Brain (organoid and tissue), 16 donors: ENCODE measurements at places on chromosomes 2 and 18. TPM values are rescaled to one million over a fixed set of nuclear protein-coding genes. Genes with fewer than 3 reads are reported as not detected.

- DNase-seq = no peak
These were observed 414.8 kb upstream of the RAB12 start for GRCh38 chr18:8194431-8194830.

The SP5 gene
- 3.9 TPM for polyA plus RNA-seq

DNA sequence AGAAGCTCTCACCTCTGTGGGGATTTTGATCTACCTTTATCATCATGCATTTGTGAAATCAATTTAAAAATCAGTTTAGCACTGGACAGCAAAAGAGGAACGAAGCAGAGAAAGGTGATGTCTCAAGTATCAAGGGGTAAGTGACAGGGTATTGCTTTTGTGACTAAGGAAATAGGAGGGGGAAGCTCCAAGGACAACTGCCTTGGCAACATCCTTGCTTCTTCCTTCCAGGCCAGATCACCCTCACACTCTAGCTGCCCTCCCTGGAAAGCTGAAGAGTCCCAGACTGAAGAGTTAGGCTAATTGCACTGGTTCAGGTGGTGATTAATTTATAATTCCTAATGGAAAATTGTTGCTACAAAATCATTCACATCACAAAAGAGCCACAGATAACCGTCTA, 859.1 kb upstream of the ACVR2A start:
- no peak for DNase-seq

DNA sequence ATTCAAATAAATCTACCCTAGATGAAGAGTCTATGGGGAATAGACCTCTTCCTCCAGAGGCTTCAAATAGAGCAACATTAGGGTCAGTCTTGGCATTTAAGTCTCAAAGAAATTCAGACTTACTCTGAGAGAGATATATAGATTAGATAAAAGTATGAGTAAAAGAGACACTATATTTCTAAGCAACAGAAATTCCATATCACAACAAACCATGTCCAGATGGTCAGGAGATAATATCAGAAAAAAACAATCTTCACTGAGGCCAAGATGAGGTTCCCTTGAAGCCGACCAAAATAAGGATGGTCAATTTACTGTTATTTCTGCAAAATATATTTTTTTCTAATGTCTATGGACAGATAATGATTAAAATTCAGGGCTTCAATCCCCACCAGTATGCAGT, 89.1 kb upstream of the NOSTRIN start:
- no peak for DNase-seq

The DOK1 gene
- polyA plus RNA-seq = 9.7 TPM

GRCh38 chr2:133324150-133324561, 244.1 kb downstream of the NCKAP5 start:
- DNase-seq = no peak

DNA sequence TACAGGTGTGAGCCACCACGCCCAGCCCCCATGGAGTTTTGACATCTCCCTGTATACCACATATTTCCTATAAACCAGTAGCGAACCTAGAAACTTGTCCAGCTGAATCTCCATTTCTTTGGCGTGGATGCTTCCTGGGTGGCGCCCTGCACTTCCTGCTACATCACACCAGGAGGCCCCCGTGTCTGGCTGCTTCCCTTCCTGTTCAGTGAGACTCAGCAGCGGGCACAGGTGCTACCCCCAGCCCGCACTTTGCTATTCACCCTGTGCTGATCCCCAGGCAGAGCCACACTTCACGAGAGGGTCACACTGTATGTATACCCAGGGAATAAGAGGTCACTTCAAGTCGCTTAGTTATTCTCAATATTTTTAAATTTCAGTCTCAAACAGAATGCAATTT, 35.0 kb downstream of the CYP27C1 start:
- DNase-seq = no peak

- no peak for DNase-seq
These were observed 43.0 kb downstream of the OSGEPL1 start for GRCh38 chr2:189719571-189719970.

The GDF7 gene
- 0.10 TPM for polyA plus RNA-seq

The EML6 gene
- polyA plus RNA-seq = 0.58 TPM

DNA sequence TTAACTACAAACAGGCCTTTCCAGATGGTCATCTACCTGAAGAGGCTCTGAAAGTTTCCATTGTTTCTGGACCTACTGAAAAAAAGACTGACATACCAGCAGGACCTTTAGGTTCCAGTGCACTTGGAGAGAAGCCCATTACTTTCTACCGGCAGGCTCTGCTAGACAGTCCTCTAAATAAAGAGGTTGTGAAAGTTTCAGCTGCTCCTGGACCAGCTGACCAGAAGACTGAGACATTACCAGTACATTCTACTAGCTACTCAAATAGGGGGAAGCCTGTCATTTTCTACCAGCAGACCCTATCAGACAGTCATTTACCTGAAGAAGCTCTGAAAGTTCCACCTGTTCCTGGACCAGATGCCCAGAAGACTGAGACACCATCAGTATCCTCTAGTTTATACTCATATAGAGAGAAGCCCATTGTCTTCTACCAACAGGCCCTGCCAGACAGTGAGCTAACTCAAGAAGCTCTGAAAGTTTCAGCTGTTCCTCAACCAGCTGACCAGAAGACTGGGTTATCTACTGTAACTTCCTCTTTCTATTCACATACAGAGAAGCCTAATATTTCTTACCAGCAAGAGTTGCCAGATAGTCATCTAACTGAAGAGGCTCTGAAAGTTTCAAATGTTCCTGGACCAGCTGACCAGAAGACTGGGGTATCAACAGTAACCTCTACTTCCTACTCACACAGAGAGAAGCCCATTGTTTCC, 65.8 kb downstream of the ALMS1 start:
- DNase-seq = no peak

- no peak for DNase-seq
These were observed 3.1 kb upstream of the SNED1 start for GRCh38 chr2:240995041-240996021.

GRCh38 chr18:53745224-53745967, 479.1 kb downstream of the MBD2 start:
- DNase-seq = no peak

The PRADC1 gene
- 44.5 TPM for polyA plus RNA-seq

The FAM124B gene
- 0.29 TPM for polyA plus RNA-seq

The TBR1 gene
- 9.4 TPM for polyA plus RNA-seq

The DHRS9 gene
- polyA plus RNA-seq = 0.44 TPM

DNA sequence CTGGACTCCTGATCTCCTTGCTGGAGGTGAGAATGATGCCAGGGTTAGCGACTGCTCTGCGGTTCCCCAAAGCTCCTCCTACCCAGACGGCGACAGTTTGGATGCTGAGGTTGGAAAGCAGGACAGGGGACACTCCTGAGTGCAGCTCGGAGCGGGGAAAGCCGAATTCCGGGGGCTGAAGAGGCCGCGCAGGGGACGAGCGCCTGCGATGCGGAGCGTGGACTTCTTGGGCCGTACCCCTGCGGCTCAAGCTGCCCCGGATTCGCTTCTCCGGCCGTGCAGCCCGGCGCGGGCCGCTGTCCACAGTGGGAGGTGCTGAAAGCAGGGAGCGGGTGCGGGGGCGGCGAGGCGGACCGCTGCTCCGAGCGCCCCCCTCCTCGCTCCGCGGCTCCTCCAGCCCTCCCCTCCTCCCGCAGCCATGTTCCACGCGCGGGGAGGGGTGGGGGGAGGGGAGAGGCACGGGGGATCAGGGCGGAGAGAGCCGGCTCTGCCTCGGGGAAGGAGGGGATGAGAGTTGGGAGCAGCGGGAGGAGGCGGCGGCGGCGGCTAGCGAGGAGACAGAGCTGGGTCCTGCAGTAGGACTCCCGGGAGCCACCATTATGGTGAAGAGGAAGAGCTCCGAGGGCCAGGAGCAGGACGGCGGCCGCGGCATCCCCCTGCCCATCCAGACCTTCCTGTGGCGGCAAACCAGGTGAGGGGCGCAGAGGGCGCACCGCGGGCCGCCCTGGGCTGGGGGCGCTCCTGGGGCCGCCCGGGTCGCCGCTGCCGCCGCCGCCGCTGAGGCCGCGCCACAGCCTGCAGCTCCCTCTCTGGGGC, at the start of gene UNC80:
UNC80 (plus strand) TSS at position 359 of the 816 bp plus-strand sequence; CDS start at position 600, 241 bp downstream.
- DNase-seq = peak; percentile 86

GRCh38 chr2:64137996-64138395, 6.2 kb downstream of the PELI1 start:
- no peak for DNase-seq

- no peak for DNase-seq
These were observed 119.0 kb upstream of the ARHGAP28 start for GRCh38 chr18:6610466-6610865.

DNA sequence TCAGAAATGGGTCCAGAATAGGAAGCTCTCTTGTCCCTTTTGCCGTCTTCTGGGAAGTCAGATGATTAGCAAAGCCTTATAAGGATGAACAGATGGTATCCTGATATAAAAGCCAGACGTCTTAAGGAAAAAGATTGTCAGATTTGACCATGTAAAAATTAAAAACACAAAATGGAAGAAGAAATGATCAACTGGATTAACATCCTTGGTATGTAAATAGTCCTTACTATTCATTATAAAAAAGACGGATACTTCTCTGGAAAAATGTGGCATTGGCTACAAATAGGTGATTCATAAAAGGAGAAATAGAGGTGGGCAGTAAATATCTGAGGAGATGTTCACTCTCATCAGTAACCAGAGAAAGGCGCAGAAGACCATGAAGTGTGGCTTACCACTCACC, 33.7 kb upstream of the SCLY start:
- no peak for DNase-seq

DNA sequence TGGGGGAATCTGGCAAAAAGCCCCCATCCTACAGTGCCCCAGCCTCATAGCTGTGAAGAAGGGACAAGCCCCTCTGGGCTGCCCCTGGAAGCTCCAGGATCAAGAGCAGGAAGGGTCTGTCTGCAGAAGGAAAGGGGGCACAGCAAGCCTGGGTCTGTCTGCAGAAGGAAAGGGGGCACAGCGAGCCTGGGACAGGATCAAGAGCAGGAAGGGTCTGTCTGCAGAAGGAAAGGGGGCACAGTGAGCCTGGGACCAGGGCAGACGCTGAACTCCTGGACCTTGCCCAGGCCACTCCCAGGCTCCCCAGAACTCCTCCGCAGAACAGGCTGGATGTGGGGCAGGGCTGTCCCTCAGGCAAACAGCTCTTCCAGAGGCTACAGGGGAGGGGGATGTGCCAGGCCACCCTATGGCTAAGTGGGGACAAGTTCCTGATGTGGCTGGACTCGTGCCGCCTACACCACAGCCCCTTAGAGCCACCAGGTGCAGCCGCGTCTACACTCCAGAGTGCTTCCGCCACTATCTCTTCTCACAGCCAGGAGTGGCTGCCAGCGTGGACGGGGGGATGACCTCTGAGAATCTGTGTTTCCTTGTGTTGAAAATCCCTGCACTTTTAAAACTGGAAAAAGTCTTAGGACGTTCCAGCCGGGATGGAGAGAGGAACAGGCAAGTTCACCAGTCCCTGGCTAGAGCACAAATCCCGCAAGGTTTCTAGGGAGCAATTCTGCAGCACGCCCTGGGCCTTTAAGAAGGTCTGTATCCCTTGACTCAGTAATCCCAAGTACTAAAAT, 20.8 kb downstream of the KIF1A start:
- no peak for DNase-seq

The REG1B gene
- polyA plus RNA-seq = not detected

DNA sequence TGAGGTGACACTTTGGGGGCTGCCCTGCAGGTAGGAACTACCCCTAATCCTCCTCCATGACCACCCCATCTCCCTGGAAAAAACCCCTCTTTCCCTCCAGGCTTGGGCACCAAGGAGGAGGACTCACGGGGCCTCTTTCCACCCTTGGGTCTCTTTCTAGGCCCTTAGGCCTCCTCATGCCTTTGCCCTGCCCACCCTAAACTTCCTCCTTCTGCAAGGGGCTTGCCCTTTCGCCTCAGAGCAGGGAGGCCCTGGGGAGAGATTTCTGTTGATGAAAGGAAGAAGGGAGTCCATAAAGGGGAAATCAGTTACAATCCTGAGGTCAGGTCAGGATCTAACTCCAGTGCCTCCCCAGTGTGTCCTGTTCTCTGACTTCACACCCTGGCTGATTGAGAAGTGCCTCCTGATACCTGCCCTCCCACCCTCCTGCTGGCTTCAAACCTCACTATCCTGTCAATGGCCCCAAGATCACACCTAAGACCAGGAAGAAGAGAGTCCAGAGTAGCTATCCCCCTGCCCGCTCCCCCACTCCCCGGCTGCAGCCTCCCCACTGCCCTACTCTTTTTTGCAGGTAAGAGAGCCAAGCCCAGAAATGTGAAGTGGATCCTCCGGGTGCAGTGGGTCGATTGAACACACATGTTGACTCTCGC, 16.7 kb upstream of the TNS1 start:
- no peak for DNase-seq

The SNED1 gene
- polyA plus RNA-seq = 3.6 TPM

The CAPN14 gene
- polyA plus RNA-seq = not detected

DNA sequence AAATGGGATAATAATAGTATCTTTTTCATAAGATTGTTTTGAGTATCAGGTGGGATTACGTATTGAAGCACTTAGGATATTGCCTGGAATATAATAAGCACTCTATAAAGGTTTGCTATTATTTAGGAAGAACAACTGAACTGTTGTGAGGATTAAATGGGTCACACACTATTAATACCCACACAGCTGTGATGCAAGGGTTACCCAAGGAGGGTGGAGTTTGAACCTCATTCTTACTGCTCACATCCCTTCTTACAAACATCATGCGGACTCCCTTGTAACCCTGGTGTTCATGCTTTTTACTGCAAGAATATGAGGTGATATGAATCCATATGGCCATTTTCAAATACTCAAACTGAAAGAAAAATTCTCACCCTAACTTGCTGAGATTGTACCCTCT, 113.5 kb downstream of the KCTD1 start:
- no peak for DNase-seq

DNA sequence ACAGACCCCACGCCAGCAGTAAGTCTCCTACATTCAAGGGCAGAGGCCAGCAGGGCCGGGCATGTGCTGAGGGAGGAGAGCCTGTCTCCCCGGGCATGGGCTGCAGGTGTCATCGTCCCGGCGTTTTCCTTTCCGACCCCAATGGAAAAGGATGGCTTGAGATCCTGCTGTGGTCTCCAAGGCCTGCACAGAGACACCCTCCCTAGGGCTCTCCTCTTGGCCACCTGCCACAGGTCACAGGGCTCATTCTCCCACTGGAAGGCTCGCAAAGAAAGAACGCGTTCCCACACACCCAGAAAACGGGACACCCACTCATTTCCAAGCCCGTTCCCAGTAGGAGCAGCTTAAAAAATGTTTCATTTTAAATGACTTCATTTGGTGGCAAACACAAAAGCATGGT, 41.0 kb downstream of the DIPK1C start:
- no peak for DNase-seq

DNA sequence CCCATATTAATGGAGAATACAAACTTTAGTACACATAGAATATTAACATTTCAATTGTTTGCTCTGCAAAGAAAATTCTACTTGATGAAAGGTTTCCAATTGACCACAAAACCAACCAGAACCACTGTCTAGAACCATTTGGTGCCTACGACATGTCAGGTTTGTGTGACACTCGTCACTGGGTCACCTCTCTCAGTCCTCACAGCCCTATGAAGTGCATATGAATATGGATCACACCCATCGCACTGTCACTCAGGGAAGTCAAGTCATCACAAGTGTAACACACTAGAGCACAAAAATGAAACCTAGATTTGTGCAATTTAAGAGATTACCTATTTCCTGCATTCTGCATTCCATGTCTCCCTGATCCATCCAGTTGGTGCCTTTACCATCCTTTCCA, 43.7 kb downstream of the PTPN2 start:
- no peak for DNase-seq
